ENCODE measurements at places on chromosomes 11 and 22.

DNA sequence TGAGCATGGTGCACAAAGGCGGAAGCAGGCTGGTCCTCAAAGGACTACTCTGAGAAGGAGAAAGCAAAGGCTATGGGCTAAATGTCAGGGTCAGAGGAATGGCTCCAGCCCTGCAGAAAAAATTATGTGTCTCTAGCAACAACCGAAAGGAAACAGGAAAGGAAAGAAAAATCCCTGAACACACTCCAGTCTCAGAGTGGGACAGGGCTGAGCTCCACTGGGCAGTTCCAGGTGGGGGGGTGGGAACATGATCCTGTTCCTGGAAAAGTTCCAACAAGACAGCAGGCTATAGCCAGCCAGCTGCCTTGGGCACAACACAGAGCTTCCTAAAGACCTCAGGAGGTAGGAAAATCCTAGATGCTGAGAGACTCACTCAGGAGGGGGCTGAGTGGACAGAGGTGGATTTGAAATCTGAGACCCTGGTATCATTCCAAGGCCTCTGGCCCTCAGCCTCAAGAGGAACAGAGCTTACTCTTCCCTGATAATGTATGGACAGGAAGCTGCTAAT lies 1088.2 kb downstream of the TBC1D22A start:
- no peak for DNase-seq

GRCh38 chr11:100684101-100685065 lies 2.7 kb upstream of the ARHGAP42 start:
- no peak for DNase-seq

DNA sequence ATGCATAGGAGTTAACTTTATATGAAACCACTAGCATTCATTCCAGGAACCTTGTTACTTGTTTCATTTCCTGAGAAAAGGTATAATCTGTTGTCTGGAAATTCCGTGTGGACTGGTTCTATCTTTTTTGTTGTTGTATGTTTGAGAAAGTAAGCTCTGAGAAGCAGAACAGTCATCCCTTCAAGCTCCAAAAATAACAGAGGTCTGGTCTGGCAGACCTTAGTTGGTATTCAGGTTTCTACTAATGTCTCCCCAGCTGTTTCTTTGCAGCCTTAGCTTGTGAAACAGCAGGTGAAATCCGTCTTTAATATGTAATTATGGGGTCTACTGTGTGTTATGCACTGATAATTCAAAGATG lies 2.4 kb downstream of the RNF121 start:
- DNase-seq, result no peak

GRCh38 chr11:82936261-82936660 lies 34.7 kb downstream of the DDIAS start:
- DNase-seq, result no peak

DNA sequence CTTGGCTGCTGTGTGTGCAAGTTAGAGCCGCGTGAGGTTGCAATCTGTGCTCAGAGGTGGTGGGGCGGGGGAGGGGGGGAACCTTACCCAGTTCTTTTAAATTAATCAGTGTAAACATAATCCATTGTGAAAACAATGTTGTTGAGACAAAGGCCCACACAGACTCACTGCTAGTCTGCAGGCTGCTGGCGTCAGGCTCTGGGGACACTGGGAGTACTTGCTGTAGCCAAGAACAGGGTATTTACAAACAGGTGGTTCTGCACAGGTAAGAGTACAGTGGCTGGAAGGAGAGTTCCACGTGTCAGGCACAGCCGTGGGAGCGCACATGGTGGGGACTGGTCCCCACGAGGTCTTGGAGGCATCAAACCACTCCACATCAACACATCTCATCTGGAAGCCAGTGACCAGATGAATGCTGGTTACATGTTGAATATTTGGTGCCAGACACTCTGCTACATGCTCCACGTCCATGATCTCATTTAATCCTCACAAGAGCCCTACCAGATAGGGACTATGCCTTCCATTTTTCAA lies 27.4 kb downstream of the SCUBE1 start:
- DNase-seq, result no peak

DNA sequence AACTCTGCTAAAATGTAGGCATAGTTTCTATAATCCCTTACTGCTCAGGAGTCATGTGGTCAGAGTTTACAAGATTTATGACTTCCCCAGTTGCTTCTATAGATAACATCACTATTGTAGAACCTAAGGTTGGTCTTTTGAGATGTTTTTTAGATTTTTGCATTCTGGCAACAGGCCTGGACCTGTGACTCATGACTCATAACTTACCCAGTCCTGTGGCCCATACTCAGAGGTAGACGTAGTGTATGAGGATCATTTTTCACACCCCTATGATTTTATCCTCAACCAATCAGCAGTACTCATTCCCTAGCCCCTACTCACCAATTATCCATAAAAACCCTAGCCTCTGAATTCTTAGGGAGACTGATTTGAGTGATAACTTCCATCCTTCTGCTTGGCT lies 384.4 kb upstream of the DDI1 start:
- DNase-seq, result no peak

DNA sequence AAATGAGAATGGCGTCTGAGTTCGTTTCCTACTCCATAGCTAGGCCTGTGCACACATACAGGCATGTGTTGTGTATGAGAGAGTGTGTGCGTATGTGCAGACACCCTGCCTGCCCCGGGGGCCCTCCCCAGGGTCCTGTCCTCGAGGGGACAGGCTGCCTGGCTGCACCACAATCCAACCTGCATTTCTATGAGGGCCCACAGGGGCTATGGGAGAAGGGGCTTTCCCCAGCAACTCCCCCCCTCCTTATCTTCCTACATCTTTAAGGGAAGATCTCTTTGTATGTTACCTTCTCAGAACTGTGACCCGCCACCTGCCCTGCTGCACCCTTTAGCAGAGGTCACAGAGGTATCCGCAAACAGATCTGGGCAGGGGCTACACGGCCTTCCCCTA lies 14.9 kb downstream of the ADORA2A start:
- no peak for DNase-seq
